Calu3 (cell line): ENCODE measurements at places on chromosomes 4 and X. TPM values are rescaled to one million over a fixed set of nuclear protein-coding genes. Genes with fewer than 3 reads are reported as not detected.
A peak's percentile ranks its signal among the peaks of the same experiment; 100 is the strongest.

- DNase-seq: no peak
Measured at GRCh38 chr4:1723131-1723801, 1.9 kb downstream of the TACC3 start.

- no peak for DNase-seq
Measured at GRCh38 chr4:182257503-182257902, 14.3 kb downstream of the TENM3 start.

The WFS1 gene
- total RNA-seq: 21.6 and 23.4 TPM in 2 replicates

- DNase-seq: no peak
Measured at GRCh38 chrX:94401426-94401825, 727.4 kb downstream of the FAM133A start.

DNA sequence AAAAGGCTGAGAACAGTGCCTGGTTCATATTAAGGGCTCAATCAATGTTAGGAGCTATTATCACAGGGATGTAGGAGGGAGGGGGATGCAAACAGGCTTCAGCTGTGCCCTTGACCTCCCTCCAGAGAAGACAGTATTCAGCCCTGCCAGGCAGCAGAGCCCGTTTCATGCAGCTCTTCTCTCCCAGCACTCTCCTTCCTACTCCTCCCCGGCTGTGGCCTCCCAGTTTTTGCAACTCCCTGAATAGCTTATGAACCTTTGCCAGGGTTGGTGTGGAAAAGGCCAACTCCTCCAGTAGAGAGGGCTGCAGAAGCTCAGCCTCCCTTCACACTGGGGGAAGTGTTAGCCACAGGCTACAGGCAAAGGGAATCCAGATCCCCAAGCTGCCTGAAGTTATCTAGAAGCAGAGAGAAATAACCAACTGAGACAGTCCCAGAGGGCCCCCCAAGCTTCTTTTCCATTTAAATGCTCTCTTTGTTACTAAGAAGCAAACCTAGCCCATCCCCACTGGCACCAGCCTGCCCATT is 31.7 kb upstream of the APLN start:
- DNase-seq: no peak

DNA sequence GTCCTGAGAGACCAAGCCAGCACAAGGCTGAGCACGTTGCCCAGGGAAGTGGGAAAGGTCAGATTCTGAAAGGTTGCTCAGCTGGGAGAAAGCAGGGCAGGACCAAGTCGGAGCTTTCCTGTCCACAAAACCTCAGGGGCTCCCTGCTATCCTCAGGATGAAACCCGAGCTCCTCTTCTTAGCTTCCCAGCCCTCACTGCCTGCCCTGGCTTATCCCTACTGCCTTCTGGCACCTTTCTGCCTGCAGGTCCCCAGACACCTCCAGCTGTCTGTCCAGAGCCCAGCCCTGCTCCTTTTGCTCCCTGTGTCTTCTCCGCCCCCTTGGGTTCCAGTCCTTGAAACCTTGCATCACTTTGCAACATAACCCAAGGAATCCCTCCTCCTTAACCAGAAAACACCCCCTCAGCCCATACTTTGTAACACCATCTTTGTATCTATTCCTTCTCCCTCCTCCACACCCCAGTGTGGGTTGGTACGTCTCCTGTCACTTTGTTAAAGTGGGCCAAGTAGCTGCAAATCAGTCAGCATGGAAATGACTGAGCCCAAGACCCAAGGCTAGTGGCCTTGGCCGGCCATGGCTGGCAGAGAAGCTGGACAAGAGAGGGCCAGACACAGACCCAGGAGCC is 20.0 kb upstream of the PRRG3 start:
- no peak for DNase-seq

DNA sequence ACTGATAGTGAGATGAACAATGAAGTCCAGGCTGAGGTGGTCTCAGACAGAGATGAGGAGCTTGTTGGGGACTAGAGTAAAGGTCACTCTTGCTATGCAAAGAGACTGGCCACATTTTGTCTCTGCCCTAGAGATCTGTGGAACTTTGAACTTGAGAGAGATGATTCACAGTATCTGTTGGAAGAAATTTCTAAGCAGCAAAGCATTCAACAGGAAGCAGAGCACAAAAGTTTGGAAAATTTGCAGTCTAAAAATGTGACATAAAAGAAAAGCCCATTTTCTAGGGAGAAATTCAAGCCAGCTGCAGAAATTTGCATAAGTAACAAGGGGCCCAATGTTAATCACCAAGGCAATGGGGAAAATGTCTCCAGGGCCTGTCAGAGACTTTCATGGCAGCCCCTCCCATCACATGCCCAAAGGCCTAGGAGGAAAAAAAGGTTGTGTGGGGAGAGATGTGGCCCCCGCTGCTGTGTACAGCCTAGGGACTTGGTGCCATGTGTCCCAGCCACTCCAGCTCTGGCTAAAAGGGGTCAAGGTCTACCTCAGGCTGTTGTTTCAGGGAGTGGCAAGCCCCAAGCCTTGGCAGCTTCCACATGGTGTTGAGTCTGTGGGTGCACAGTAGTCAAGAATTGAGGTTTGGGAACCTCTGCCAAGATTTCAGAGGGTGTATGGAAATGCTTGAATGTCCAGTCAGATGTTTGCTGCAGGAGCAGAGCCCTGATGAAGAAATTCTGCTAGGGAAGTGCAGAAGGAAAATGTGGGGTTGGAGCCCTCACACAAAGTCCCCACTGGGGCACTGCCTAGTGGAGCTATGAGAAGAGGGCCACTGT is 262.8 kb downstream of the DKK2 start:
- DNase-seq: no peak

The CSN3 gene
- total RNA-seq: 911 and 1,246 TPM in 2 replicates

- no peak for DNase-seq
Measured at GRCh38 chr4:109169170-109169569, 133.3 kb downstream of the COL25A1 start.

DNA sequence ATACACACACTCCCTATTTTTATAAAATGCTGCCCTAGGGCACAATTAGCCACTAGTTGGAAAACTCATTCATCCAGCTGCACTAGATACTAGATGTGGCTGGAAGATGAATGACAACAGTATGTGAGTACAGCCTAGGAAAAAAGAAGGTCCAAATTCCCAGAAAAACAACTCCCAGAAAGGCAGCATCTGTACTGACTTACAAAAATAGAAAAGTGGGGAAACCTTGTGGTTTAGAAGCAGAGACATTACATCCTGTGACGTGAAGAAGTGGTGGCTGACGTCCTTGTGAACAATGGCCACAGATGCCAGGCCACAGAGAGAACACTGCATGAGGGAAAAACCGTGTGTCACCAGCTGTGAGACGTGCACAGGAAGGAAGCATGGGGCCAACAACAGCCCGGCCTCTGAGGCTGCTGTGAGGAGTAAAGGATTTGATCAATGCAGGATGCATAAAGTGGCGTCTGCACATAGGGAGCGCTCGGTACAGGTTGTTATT is 81.2 kb downstream of the SPRY1 start:
- no peak for DNase-seq

GRCh38 chr4:153275380-153276276 is 68.9 kb upstream of the MND1 start:
- DNase-seq: no peak

The CXCL11 gene
- 6.0 and 38.4 TPM in 2 replicates for total RNA-seq

GRCh38 chr4:13481569-13481968 is 2.6 kb downstream of the RAB28 start:
- DNase-seq: no peak

DNA sequence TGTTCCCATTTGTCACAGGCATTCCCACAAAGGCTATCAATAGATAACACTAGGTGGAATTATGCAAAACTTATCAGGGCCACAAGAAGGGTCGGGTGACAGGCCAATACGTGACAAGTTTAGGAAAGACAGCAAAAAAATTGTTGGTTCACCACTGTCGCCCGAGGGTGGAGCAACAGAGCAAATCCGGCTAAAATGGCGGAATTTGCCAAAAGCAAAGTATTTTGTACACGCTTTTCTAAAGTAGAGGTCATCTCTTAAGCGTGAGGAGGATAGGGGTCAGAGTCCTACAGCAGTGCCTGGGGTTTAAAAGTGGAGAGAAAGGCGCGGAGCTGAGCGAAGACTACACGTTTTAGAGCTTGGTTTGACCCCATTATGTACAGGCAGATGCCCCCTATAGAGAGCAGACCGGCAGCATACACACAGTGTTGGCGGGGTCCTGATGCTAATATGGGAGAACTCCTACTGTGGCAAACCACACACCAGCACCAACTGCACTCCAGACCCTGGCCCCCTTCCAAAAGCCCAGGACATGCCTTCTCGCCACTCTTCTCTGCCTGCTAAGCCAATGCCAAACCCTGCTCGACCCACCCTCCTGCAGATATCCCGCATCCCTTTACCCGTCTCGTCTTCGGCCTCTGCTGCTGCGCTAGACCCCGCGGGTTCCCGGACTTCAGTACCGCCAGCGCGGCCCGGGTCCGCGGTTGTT is 733 bp downstream of the CCNA2 start:
- peak; percentile 9 for DNase-seq

DNA sequence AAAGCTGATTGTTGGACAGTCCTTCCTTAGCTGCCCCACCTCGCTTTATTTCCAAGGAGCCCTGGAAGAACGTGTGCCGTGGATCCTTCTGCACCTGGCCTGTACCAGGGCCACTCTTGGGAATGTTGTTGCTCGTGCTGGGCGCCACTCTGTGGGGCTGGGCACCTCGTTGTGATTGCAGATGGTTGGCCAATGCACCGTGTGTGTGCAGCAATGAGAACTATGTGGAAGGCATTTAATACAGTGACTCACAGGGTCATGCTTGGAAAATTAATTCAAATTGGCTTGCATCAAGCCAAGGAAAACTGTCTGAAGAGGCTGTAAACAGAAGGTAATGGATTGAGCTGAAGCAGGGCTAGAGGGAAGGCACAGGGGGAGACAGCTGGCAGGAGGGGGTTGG is 37.0 kb upstream of the CD99L2 start:
- DNase-seq: no peak

The UGT2A2 gene
- total RNA-seq: not detected in 2 replicates

- no peak for DNase-seq
Measured at GRCh38 chr4:25702848-25703247, 47.2 kb downstream of the SLC34A2 start.

DNA sequence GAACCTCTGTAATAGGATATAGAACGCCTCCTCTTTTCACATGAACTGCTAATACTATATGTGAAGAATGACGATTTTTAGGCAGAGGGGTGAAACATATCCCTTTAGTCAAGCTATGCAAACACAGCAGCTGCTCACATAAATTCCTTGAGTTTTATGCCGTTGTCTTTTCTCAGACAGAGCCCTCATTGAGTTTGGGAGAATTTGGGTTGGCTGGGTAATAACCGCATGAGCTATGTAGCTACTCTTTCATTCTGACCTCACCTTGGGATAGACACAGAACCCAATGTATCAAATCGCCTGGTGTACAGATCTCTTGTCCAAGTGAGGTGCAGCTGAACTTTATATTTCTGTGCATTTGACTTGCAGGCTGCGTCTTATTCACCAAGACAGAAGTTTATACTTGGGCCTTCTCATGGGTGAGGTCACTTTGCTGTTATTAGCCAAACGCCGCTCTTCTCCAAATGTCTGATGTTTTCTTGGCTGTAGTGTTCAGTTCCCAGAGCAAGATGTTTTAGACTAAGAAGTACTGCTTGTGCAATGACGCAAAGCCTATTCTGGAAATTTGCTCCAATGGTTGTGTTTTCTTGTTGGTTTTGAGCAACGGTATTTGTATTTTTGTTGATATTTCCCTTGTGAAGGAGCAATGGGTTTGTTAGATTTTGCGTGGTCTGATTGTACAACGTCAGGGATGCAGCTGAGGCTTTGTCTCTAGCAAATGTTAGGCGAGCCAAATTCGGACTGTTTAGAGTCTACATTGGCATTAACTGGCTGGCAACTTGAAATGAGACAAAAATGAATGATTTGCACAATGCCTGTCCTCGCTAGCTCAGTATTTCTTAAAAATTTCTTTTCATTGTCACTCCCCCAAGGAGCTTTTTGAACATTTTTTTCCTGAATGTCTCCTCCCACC is 11.2 kb upstream of the SPARCL1 start:
- DNase-seq: no peak

DNA sequence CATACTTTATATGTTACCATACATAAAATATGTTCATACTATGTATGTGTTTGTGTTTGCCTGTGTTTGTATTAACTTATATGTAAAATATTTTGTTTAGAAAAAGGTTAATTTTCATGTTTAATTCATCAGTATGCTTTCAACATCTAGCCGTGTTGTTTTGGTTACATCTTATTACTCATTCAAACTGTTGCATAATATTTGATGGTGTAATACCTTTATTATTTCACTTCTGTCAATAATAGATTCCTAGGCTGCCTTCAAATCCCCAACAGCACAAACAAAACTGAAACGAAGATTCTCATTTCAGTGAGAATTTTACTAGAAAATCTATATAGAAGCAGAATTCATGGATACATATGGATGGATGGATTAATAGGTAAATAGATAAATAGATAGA is 462.3 kb upstream of the ADGRL3 start:
- no peak for DNase-seq

GRCh38 chr4:26145212-26145611 is 175.6 kb upstream of the RBPJ start:
- DNase-seq: no peak

DNA sequence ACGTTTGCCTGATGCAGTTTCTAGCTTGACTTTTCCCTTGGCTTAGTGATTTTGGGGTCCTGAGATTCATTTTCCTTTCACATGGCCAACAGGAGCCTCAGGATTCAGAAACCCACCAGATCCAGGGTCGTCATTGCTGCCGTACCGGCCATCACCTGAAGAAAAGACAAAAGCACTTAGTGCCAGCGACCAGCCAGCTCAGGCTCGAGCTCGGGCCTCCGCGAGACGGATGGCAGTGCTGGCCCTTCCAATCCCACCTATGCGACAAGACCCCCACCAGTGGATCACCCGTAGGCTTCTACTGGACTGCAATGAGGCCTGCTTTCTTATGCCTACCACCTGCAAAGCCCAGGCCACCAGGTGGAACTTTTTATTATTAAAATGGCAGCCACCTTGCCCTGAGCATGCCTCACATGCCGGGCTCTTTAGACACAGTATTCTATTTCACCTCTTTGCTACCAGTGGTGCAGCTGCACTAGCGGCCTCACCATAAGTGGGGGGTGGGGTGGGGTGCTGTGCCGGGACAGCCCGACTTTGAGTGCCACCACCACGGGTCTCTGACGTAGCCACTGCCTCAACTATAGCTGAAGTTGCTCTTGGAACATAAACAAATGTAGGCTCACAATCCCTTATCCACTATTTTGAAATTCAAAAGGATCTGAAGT is 84.3 kb downstream of the MTMR1 start:
- DNase-seq: no peak

DNA sequence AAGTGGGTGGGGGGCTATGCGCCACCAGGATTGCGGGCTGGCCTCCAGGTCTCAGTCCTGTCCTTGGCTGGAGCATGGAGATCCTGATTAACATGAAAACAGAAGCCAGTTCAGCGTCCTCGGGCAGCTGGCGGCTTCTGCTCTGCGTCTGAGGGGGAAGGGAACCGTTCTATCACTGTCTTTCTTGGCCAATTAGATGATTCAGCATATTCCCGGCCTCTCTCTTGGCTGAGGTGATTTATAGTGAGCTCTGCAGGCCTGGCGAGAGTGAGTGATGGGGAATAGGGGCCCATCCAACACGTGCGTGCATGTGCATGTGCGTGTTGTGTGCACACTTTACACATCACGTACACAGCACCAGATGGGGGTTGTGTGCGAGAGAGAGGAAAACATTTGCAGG is 145.8 kb upstream of the ATP6AP2 start:
- DNase-seq: no peak

The TAF7L gene
- total RNA-seq: 0.15 TPM in 1 of 2 replicates, not detected in the other

The PHKA1 gene
- 7.4 and 7.8 TPM in 2 replicates for total RNA-seq
